Suppressor macrophage treated with lipopolysaccharide for 4 hours (primary cell): ENCODE measurements at places on chromosomes 4 and X.

DNA sequence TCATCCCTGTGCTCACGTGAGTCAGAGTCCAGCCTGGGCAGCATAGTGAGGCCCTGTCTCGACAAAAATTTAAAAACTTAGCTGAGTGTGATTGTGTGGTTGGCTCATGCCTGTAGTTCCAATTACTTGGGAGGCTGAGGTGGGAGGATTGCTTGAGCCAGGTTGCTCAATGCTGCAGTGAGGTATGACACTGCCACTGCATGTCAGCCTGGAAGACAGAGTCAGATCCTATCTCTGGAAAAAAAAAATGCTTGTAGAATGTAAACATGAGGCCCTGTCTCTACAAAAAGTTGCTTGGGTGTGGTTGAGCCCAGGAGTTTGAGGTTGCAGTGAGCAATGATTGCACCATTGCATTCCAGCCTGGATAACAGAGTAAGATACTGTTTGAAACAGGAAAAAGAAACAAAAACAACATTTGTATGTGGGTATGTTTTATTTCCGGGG, 11.3 kb upstream of the YTHDC1 start:
- DNase-seq: no peak

GRCh38 chr4:79348405-79348804, 22.5 kb upstream of the NAA11 start:
- no peak for DNase-seq

- DNase-seq: no peak
These were observed 7.9 kb downstream of the BLOC1S4 start for GRCh38 chr4:6723851-6724250.

- DNase-seq: no peak
These were observed 12.8 kb downstream of the AFF1 start for GRCh38 chr4:86947501-86948120.
